ENCODE measurements at places on chromosomes 13 and 19.
A peak's percentile ranks its signal among the peaks of the same experiment; 100 is the strongest.

- no peak for DNase-seq
Observed at GRCh38 chr13:113981194-113981605, 7.3 kb upstream of the C13orf46 start.

DNA sequence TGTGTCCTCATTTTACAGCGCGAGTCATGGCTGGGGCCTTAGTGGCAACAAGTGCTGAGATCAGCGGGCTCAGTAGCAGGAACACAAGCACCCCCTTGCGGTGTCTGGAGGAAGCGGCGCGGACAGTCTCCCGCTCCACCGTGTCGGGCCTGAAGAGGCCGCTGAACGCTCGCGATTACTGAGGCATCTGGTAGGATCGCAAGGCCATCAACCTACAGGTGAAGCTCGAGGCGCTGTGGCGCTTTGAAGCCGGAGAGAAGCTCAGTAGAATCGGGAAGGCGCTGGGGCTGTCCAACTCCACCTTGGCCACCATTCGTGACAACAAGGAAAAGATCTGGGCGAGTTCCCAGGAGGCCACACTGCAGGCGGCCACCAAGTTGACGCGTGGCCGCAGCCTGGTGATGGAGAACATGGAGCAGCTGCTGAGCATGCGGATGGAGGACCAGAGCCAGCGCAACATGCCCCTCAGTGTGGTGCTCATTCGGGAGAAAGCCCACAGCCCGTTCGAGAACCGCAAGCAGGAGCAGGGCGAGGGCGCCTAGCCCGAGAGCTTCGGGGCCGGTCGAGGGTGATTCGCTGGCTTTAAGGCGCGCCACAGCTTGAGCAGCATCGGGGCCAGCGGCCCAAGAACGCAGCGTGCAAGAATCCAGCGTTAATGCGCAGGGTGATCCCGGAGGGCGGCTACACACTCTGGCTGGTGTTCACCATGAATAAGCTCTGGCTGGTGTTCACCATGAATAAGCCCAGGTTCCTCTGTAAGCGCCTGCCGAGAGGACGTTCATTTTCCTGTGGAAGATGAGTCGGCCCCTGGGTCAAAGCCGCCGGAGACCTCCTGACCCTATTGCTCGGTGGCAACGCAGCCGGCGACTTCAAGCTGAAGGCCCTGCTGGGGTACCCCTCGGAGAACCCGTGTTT, 8.3 kb upstream of the MZF1 start:
- peak; percentile 92 for DNase-seq

- DNase-seq = peak; percentile 73
Observed at GRCh38 chr13:35857769-35858168, 273.4 kb downstream of the DCLK1 start.

DNA sequence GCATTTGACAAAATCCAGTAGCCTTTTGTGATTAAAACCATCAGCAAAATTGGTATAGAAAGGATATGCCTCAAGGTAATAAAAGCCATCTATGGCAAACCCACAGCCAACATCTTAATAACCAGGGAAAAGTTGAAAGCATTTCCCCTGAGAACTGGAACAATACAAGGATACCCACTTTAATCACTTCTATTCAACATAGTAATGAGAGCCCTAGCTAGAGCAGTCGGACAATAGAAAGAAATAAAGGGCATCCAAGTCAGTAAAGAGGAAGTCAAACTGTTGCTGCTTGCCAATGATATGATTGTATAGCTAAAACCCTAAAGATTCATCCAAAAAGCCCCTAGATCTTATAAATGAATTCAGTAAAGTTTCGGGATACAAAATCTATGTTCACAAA, 1510.3 kb downstream of the PCDH9 start:
- DNase-seq = no peak

DNA sequence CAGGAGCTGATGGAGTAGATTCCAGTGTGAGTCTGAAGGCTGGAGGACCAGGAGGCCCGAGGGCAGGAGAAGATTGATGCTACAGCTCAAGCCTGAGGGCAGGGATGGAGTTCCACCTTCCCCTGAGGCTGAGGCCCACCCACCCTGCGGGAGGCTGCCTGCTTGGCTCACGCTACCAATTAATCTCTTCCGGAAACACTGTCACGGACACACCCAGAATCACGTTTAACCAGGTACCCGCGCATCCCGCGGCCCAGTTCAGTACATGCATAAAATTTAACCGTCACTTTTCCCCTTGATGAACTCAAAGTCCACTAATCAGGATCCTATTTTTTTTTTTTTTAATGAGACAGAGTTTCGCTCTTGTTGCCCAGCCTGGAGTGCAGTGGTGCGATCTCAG, 5.2 kb upstream of the ZNF628 start:
- no peak for DNase-seq

GRCh38 chr13:24497742-24498141, 14.8 kb downstream of the PARP4 start:
- DNase-seq = no peak

DNA sequence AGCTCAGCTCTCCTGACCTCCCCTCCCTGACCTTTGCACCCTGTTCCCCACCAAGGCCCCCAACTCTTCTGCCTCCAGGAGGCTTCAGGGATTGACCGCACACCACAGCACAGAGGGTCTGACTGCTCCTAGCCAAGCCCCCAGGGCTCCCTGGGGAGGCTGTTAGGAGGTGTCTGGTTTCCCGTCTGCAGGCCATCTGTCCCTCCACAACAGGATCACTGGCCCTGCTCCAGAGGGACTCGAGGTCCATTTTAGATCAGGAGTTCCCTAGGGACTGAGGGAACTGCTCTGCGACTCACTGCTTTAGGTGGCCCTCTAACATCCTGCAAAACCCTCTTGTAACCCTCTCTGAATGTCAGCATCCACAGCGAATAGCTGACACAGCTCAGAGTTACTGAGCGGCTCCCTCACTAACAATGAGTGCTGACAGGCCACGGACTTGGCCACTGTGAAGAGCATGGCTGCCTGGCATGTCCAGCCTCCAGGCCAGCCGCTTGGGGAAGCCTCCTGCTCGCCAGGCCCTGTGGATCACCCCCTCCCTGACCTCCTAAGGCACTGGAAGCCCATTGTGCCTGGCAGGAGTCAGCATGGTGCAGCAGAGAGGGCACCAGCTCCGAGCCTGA, 17.7 kb downstream of the GRIK5 start:
- no peak for DNase-seq

DNA sequence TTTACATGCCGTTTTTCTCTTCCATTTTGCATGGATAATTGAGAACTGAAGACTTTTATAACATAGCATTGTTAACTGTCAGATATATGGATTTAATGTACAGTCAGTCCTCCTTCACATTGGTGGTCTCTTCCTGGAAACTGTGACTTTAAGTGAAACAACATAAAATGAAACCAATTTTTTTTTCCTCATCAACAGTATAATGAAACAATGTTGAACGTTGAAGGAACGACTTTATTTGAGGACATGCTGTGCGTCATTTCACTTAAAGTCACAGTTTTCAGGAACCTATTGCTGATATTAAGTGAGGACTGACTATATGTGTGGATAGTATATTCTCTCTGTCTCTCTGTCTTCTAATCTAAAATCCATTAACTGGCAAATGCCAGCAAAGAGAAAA, 54.8 kb downstream of the COG3 start:
- DNase-seq = no peak

GRCh38 chr13:57353831-57354230, 186.8 kb downstream of the PRR20E start:
- no peak for DNase-seq

GRCh38 chr13:90798381-90798780, 549.1 kb upstream of the MIR17HG start:
- no peak for DNase-seq

- no peak for DNase-seq
Observed at GRCh38 chr13:27161423-27161822, 10.2 kb downstream of the USP12 start.

DNA sequence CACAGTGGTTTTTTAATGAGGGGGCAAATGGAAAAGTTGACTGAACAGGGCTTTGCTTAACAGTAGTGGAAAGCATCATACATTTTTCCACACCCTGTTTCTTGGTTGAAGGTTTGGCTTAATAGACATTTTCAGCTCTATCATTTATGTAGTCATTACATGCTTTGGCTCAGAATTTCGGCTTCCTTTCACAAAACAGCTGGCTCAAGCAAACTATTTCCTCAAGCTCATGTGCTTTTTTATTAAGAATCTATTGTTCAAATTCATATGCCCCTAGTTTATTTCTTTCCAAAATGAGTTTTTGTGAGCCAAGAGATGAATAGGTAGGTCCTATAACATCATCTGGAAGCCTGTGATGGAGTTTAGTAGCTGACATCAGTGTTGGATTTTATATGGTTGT, 113.8 kb downstream of the SLITRK6 start:
- DNase-seq = no peak

DNA sequence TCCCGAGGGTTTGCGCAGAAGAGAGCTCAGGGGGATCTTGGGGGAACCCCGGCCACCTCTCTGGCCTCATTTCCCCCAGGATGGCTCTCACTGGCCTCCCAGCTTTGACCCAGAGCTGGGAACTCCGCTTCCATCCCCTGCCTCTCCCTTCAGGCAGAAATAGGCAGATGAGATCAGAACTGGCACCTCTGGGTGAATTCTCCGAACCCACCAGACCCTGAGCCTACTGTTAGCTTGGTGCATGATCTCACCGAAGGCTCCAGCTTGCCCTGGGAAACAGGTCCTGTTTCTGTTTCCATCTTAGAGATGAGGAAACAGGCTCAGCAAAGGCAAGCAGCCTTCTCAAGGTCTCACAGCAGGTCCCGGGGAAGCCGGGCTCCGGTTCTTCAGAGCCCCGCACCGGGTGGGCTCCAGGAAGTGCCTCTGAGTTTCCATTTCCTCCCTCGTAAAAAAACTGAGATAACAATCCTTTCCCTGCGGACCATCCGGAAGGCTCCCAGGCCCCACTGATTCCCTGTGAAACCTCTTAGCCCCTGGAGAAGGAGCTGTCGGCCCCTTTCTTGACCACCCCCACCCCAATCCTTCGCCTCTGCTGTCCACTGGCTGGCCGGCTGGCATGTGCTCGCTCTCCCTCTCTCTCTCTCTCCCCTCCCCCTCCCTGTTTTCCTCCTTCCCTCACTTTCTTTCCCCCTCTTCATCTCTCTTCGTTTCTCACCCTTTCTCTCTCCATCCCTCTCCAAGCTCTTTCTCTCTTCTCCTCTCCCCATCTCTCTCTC, 2.1 kb downstream of the NECTIN2 start:
- peak; percentile 66 for DNase-seq

DNA sequence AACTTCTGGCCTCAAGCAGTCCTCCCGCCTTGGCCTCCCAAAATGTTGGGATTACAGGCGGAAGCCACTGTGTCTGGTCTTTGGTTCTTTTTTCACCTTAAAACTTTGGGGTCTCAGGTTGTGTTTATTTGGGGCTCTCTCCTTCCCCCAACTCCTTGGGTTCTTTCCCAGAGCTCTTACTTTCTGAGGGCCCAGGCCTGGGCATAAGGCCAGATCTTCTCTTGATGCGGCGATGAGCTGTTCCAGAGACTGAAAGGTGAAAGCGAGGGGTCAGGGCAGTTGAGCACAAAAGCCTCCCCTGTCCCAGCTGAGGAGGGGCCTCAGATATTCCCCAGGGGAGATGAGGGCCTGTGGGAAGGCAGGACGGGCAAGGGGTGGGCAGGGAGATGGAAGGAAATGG, 7.1 kb downstream of the POLR1G start:
- DNase-seq = no peak

- no peak for DNase-seq
Observed at GRCh38 chr13:38667526-38668109, 19.3 kb upstream of the FREM2 start.

- no peak for DNase-seq
Observed at GRCh38 chr13:113855931-113856715, 7.8 kb downstream of the GAS6 start.

DNA sequence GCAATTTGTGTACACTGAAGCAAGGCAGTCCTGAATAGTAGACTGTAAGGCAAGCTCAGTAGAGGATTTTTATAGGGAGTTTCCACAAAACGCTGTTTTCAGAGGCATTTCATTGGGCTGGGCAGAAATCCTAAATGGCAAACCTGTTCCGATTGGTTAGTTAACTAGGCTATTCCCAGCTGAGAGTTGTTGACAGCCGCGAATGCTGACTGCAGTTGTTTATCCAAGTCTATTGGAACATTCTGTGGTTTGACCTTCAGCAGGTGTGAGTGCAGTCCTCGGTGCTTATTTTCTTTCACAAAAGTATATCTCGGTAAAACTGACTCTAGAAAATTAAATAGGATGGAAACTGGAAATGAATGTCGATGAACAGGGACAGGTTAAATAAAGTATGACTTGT, 45.4 kb downstream of the TPT1 start:
- no peak for DNase-seq
